ENCODE measurements at places on chromosomes 13 and 19.

DNA sequence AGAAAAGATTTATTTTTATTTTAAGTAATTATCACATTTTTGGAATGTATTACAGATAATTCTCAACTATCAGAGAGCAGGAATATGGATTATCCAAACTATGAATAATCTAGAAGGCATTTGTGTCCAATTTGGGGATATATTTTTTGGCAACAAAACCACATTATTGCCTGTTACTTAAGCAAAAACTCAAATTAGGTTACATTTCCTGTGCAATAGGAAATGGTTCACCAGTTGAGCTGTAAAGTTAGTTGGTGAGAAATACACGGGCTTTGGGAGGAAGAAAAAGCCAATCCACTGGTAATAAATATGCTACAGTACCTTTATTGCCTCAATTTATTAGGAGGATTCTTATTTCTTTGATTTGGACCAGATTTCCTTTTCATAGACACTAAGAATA, 1075.2 kb downstream of the PCDH9 start:
- DNase-seq: no peak

DNA sequence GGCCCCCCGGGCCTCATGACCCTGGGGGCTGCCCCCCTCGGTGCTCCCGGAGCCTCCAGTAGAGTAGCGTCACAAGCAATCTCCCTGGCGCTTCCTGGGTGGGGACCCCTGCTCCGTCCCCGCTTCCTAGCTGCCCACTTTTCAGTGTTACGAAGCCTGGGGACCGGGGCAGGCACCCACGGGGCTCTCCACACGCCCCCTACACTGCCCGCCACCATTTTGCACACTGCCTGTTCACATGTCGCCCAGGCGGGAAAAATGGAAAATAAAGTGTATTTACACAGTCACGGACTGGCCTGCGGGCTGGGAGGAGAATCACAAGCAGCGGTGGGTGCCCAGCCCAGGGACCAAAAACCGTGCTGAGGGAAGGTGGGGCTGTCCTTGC, 9.5 kb downstream of the PRR36 start:
- no peak for DNase-seq

- no peak for DNase-seq
These were observed 396 bp downstream of the F7 start for GRCh38 chr13:113105921-113106452.

GRCh38 chr13:37984357-37984756, 114.8 kb upstream of the TRPC4 start:
- no peak for DNase-seq

- DNase-seq: no peak
These were observed 36.7 kb downstream of the FAM124A start for GRCh38 chr13:51258612-51259548.

GRCh38 chr19:51462681-51463080, 4.4 kb upstream of the SIGLEC8 start:
- no peak for DNase-seq

DNA sequence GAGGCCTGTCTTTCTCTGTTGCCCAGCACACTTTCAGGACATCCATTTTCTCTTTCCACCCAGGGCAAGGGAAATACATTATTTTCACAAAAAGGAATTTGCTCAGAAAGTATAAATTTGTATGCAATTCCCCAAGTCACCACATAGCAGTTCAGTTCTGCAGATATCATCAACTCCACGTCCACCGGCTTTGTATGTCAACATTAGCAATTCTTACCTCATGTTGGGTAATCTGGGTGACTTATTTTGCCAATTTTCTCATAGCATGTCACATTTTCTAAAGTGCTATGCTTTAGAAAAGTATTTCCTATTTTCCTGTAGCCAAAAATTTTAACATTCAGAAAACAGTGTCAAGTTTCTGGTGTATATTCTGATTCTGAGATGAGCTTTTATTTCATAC, 501.8 kb downstream of the EFNB2 start:
- DNase-seq: no peak

Data from activated CD4-positive, alpha-beta T cell treated with anti-CD3 and anti-CD28 coated beads, Interleukin-2, Interleukin-4, amounts not matched to agents 100 ng/mL and 50 ng/mL, durations not matched to agents 16 hours and 8 hours (primary cell).